ENCODE measurements at places on chromosomes 2 and 18.

GRCh38 chr2:128452536-128453530 lies 134.2 kb upstream of the HS6ST1 start:
- no peak for DNase-seq

DNA sequence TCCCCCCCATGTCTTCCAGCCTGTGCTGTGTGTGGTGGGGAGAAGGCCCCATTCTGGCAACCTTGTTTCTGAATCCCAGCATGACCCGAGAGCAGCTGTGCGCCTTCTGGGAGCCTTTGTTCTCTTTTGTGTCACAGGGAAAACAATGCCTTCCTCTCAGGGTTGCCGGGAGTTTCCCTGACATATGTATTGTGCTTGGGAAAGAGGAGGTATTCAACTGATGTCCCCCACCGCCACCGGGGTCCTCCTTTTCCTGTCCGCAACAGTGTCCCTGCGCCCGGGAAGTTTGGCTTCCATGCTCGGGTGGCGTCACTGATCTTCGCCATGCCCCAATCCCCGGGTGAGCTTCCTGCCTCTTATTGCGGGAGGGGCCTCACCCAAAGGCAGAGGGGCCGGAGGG lies 77.5 kb upstream of the ASB18 start:
- no peak for DNase-seq

GRCh38 chr18:63040788-63041410 lies 278.7 kb downstream of the BCL2 start:
- DNase-seq, result peak; percentile 20

- DNase-seq, result no peak
Measured at GRCh38 chr18:3383381-3383915, 66.5 kb upstream of the TGIF1 start.

DNA sequence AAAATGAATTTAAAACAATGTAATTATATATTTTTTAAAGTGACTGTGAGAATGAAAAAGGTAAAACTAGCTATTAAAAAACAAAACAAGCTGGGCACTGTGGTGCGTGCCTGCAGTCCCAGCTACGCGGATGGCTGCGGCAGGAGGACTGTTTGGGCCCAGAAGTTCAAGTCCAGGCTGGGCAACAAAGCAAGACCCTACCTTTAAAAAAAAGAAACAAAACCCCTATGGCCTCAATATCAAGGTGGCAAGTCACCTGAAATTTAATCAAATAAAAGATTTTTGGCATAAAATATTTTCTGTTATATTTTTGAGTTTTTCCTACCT lies 46.9 kb upstream of the STRN start:
- no peak for DNase-seq

DNA sequence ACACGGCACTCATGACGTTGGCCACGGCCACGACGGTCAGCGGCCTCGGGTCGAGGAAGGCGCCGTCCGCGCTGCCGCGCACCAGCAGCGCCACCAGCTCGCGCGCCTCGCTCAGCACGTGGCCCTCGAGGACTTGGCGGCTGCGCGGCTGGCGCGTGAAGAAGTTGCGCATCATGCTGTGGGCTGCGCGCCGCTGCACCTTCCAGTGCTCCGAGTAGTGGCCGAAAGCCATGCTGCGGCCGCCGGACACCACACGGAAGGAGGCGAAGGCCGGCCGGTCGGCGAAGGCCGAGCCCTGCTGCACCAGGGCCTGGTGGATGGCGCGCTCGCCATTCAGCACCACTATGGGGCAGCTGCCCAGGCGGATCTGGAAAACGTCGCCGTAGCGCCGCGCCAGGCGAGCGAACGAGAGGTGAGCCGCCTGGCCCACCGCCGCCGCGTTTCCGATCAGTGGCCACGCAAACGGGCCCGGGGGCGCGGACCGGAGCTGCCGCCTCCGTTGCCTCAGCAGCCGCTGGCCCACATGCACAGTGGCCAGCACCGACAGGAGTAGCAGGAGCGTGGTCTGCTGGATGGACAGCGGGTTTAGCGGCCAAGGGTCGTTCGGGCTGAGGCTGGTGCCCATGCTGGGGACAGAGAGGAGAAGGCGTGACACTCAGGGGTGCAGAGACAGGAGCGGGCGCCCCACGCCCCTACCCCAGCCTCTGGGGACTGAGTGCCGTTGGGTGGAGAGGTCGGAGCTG lies 1.0 kb downstream of the CYP1B1 start:
- DNase-seq, result peak; percentile 33

DNA sequence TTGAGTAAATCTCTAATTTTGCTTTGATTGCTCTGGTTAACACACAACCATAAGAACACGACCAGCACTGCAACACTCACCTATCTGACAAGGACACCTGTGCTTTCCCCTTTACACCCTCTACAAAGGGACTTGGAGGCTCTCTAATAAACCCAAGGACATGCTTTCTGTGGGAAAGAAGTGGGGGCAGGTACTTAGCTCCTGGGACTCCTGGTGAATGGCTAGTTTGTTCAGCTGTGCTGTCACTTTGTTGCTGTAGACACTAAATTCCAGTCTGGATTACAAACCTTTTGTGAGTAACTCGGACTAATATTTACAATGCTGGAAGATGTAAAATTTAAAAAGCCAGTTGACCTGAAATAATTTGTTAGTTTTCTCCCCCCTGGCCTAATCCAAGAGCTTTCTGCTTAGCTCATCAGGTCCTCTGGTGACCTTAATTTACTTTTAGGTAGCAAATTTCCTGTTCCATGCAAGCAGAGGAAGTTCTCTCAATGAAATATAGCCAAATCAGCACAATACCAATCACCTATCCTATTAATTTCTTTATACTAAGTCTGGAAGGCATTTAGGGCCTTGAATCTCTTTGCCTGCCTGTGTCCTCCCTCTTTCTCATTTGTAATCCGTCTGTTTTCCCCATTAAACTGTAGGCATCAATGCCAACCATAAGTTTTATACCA lies 67.5 kb downstream of the PLCL1 start:
- DNase-seq, result no peak

DNA sequence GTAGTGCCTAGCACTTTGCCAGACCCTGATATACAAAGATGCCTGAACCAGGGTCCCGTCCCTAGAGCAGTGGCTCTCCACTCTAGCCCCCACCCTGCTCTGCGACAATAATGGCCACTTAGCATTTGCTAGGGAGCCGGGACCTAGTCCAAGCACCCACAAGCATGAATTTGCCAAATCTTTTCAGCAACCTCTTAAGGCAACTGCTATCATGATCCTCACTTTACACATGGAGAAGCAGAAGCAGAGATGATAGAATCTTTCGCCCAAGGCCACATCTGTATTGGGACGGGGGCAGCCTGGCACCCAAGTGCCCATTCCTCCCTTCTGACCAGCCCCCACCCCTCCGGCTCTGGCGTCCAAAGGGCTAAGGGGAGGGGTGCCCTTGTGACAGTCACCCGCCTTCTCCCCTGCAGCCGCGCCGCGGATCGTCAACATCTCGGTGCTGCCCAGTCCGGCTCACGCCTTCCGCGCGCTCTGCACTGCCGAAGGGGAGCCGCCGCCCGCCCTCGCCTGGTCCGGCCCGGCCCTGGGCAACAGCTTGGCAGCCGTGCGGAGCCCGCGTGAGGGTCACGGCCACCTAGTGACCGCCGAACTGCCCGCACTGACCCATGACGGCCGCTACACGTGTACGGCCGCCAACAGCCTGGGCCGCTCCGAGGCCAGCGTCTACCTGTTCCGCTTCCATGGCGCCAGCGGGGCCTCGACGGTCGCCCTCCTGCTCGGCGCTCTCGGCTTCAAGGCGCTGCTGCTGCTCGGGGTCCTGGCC lies 13.0 kb downstream of the SIGLEC15 start:
- DNase-seq, result no peak

DNA sequence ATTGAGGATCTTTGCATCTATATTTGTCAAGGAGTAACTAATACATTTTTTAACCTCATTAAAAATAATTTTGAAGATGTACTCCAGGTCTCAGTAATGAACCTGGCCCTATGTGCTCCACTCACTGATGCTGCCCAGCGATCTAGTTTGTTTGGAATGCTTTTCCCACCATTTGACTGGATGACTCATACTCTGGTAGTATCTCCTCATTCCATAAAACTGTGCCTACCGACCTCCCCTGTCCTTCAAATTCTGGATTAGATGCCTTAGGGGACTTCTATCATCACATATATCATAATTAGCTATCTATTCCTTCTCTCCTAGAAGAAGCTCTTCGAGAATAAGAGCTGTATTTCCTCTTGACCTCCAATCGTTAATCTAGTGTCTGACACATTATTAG lies 83.8 kb downstream of the FAM117B start:
- DNase-seq, result no peak

- DNase-seq, result no peak
Measured at GRCh38 chr18:78305789-78306188, 673.8 kb upstream of the SALL3 start.

DNA sequence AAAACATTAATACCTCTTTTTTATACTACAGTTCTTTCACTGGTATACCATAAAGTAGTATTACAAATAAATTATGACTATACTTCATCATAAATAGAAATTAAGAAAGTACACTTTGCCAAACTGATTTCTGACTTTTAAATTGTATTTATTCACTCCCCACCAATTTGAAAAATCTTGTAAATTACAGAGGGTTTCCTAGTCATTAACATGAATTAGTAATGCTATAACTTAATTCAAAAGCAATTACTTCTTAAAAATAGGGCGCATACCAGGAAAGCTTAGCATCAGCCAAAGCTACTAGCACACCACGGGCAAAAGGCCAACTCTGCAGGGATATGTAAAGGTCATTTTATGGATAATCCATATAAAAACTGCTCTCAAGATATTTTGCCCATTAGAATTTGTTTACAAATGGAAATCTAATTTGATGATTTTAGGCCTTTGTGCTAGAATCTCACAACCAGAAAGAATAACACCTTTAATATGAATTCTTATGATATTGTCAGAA lies 142.3 kb downstream of the PIGN start:
- no peak for DNase-seq

DNA sequence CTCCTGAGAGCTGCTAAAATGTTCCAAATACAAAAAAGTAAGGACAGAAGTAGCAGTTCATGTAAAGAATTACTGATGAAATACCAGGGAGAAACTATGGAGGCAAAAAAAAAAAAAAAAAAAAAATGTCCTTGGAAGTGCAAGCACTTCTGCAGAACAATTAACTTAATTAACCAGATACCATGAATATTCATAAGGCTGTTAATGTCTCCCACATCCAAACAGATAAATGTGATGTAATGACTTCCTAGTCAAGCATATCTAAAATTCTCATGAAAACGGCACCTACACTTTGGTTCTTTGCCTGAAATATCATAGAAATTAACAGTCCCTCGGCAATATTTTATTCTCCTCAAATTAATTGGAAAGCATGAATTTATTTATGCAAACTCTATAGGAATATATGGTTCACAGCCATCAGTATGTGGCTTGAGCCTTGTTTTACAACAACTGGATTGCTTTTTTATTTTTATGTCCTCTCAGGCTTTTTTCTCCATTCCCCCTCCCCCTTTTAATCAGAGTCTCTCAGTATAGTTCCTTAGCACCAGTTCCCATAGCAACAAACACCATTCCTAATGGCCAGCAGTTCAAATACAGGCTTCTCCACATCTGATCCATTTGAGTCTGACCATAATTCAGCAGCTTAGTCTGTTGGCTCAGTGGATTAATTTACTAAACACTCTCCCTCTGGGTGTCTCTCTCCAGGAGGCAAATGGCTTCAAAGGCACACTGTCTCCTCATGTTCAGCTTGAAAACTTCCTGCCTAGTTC lies 97.1 kb downstream of the ITGA4 start:
- no peak for DNase-seq

- no peak for DNase-seq
Measured at GRCh38 chr2:84901593-84902120, 3.8 kb upstream of the TMSB10 start.

DNA sequence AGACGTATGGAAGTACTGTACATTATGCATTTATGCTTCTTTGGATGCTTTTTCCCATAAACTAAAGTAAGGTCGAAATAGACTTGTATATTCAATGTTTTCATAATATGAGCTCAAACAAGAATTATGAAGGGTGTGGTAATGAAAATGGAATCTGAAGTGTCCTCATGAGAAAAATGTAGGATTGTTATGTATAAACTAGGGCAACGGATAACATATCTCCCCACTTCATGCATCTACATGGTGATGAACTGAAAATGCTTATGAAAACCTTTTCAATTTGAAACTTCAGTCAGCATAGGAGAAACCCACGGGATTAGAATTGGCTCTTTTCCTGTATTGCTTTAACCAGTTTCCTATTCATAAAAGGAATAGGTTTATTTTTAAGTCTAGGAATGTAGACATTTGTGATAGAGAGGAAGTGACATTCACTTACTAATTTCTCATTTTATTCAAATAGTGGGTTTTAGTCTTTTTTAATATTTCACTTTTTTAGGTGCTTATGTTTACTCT lies 608.2 kb upstream of the GCFC2 start:
- DNase-seq, result no peak

- DNase-seq, result peak; percentile 50
Measured at GRCh38 chr2:7930800-7931635, 750.8 kb upstream of the ID2 start.

DNA sequence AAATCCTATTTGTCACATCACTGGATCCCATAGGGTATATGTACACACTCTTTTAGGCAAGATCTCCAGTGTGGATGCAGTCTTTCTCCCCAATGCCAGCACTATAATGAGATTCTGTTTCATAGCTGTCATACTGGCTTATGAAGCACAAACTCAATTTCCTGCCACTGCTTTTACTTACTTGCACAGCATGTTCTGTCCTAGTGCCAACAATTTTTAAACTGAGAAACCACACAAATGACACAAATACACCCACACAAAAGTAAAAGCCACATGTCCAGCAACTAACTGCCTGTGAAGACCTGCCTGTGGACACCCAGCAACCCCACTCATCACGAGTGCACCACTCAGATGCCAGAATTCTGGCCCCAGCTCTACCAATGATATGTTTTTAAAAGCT lies 29.6 kb upstream of the RNU4ATAC start:
- no peak for DNase-seq

GRCh38 chr2:195929531-195929930 lies 139.1 kb downstream of the DNAH7 start:
- no peak for DNase-seq

GRCh38 chr2:241007880-241008710 lies 9.7 kb downstream of the SNED1 start:
- no peak for DNase-seq

DNA sequence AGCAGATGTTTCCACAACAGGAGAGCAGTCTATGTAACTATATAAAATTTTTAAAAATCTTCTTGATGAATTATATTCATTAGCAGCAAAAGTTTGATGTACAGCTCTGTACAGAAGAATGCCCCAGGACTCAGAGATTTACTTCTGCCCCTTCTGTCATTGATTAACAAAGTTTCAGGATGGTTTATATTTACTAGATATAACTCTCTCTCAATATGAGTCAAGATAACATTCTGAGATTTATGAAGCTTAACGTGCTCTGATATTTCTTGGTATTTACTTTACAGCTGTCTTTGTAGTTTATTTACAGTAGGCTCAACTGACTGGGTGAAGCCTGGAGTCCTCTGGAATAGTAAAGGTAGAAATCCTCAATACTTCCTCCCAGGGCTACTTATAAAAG lies 93.6 kb upstream of the HNMT start:
- DNase-seq, result no peak

- peak; percentile 29 for DNase-seq
Measured at GRCh38 chr18:44325903-44326635, 354.6 kb upstream of the SETBP1 start.
